ENCODE measurements at places on chromosomes 5 and 9.
A peak's percentile ranks its signal among the peaks of the same experiment; 100 is the strongest.

DNA sequence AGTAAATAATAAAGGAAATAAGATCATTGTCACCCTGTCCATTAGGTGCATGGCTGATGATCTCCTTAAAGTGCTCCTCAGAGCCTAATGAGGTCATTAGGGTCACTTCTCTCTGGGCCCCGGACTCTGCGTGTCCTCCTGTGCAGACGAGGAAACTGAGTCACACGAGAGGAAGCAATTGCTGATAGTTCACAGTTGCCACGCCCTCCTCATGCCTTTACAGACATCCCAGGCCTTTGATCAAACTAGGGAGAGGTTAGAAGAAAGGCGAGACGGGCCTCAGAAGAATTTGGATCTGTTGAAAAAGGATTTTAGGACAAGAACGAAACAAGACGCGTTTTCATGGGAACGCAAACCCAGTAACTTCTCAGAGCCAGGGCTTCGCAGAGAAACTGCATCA is 32.0 kb upstream of the MSX2 start:
- no peak for DNase-seq

GRCh38 chr9:117496307-117496706 is 81.5 kb upstream of the ASTN2 start:
- no peak for DNase-seq

DNA sequence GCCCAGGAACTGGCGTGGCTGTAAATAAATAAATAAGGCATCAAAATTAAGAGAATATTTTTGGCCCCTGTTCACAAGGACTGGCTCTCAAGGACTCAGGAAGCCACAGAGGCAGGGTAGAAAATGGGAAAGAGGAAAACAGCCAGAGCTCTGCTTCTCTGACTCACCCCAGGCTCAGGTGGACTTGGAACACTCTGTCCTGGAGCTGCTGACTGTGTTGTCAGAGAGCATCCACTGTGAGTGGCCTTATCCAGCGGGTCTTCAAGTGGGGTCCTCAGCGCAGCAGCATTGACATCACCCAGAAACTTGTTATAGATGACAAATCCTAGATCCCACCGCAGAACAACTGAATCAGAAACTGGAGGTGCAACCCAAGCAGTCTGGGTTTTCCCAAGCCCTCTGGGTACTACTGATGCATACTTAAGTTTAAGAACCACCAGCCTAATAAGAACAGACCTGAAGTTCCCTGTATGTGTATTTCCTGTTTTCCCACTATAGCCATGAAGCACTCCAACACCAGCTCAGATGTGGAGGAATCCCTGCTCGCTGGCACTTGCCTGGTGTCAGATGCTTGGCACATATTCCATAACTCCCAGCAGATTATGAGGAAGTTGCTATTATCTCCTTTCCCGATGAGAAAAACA is 20.5 kb downstream of the ADRA1B start:
- no peak for DNase-seq

- DNase-seq, result peak; percentile 63
These were observed 448 bp downstream of the RELL2 start for GRCh38 chr5:141637123-141637766.

- no peak for DNase-seq
These were observed 241.9 kb upstream of the NREP start for GRCh38 chr5:111998871-111999270.

- no peak for DNase-seq
These were observed 83.0 kb downstream of the STK10 start for GRCh38 chr5:172104801-172105701.

- no peak for DNase-seq
These were observed 52.7 kb upstream of the CCNG1 start for GRCh38 chr5:163384669-163385068.

DNA sequence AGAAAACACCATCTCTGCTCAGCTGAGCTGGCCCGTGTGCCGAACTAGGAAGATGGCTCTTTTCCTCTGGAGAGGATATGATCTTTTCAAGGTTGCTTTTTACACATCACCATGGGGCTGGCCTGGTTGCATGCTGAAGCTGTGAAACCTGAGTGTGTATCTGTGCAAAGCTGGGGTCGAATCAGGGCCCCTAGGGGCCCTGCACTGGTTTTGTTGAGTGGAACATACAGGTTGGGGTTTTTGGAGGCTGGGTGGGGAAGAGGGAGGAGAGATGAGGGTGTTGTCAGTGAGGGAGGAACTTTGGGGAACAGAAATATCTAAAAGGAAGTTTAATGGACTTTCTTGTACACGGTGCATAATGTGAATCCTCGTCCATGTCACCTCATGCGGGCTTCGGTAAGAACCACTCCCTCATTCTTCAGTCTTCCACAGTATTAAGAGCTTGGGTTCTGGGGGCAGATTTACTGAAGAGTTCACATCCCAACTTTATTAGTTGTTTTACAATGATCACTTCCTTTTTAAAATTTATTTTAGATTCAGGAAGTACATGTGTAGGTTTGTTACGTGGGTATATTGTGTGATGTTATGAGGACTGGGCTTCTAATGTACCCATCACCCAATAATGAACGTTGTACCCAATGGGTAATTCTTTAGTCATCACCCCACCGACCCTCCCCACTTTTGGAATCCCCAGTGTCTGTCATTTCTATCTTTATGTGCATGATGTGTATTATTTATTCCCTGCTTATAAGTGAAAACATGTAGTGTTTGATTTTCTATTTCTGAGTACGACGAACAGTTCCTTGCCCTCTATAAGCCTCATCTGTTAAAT is 238.2 kb downstream of the NR3C1 start:
- no peak for DNase-seq

- no peak for DNase-seq
These were observed 379.8 kb downstream of the TRIM36 start for GRCh38 chr5:114789773-114790402.

GRCh38 chr5:150411245-150411979 is 1.3 kb downstream of the CD74 start:
- DNase-seq, result peak; percentile 78

- DNase-seq, result no peak
These were observed 24.8 kb downstream of the GRIA1 start for GRCh38 chr5:153515301-153515700.

- DNase-seq, result no peak
These were observed 104.0 kb upstream of the LMX1B start for GRCh38 chr9:126509718-126510117.

DNA sequence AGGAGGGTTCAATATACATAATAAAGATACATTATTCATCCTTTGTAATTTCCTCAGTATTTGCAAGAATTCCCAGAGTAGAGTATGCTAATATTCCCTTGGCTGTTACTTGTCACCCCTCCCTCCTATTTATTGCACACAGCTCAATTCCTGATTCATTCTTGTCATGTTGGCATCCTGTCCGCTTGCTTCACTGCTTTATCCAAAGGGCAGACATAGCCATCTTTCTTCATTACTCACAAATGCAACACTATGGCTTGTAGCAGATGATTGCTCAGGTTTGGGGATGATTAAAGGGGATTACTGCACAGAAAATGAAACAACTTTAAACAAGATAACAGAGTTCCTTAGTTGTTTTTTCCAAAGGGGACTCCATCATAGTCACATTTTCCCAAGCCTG is 1.2 kb upstream of the IL33 start:
- no peak for DNase-seq

- peak; percentile 8 for DNase-seq
These were observed 4.0 kb upstream of the NIPSNAP3A start for GRCh38 chr9:104743376-104743985.

- DNase-seq, result no peak
These were observed 4.9 kb upstream of the GAPT start for GRCh38 chr5:58486290-58486689.

- no peak for DNase-seq
These were observed 27.6 kb downstream of the SGCD start for GRCh38 chr5:156354571-156354970.

- no peak for DNase-seq
These were observed 229.5 kb upstream of the NMUR2 start for GRCh38 chr5:152634586-152634985.

- peak; percentile 12 for DNase-seq
These were observed 488 bp downstream of the COL15A1 start for GRCh38 chr9:98944057-98944733.

- no peak for DNase-seq
These were observed 380.3 kb downstream of the GADD45G start for GRCh38 chr9:89985068-89985467.

GRCh38 chr9:105355781-105356180 is 92.1 kb upstream of the FSD1L start:
- DNase-seq, result peak; percentile 21

GRCh38 chr5:117249086-117249815 is 674.6 kb upstream of the SEMA6A start:
- DNase-seq, result no peak

DNA sequence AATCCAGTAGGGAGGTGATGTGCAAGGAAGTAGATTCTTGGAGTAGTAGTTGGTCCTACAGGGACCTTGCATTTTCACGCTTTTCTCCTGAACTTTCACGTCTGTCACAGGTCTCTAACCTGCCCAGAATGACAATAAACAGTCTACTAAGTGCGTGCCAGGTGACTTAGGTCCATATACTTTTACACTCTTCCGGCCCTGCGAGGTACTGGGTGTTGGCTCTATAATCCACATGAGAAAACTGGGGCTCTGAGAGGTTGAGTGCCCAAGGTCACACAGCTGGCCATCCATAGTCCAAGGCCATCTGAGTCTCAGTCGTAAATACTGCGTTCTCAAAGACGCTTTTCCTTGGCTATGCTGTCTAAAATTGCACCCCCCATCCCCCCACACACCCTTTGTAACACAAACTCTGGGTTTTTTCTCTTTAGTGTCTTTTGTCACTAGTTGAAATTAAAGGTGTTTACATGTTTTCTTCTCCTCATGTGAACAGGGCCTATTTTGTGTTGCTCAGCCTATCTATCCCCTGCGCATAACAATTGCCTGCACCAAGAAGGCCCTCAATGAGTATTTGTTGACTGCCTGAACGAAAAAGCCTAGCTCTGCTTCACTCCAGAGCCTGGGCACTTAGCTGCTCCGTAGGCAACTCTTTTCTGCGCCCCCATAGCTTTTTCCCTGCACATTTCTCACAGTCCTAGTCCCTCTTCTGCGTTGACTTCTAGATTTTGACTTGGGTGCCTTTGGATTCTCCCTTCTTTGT is 943 bp downstream of the SFXN1 start:
- DNase-seq, result no peak

DNA sequence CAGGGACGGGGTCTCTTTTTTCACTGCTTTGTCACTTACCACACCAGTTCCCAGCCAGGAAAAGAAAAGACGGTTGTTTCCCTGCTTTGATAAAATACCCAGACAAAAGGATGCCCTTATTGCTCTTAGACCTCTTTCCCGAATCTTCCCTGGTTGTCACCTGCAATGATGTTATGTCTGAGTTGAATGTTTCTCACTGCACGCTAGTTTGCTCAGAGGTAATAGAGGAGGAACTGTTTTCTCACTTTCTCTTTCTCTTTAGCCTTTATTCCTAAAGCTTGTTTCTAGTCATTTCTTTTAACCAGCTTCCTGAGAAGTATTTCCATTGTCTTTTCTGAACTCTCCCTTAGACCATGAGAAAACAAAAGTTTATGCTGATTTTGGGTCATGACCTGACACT is 32.9 kb downstream of the ACER2 start:
- no peak for DNase-seq

- no peak for DNase-seq
These were observed 11.1 kb downstream of the BRD3 start for GRCh38 chr9:134056483-134057306.

DNA sequence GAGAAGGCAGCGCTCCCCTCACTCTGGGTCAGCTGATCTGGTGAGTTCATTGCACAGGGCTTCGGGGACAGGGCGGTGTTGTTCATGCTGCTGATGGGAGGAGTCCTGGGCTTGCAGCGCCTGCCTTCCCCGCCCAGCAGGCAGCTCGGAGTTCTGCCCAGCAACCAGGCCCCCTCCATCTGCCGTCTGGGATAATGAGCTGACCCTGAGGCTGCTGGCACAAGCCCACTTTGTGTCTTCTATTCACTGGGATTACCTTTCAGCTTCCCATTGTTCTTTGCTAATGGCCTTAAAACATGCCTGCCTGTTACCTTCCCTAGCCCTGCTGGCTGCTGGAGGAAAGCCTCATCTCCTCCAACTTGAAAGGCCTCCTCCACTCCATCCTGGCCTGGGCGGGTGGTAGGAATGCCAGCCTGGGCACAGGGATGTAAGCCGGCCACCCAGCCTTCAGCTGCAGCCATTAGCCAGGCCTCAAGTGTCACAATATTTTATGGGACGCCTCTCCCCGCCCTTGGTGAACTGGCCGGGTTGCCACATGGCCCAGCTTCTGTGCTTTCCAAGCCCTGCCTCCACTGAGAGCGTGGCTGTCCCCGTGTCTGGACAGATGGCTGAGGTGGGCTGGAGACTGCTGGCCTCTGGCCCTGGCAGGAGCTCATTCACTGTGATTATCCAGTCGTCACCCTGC is 70.4 kb downstream of the GADD45G start:
- DNase-seq, result no peak

DNA sequence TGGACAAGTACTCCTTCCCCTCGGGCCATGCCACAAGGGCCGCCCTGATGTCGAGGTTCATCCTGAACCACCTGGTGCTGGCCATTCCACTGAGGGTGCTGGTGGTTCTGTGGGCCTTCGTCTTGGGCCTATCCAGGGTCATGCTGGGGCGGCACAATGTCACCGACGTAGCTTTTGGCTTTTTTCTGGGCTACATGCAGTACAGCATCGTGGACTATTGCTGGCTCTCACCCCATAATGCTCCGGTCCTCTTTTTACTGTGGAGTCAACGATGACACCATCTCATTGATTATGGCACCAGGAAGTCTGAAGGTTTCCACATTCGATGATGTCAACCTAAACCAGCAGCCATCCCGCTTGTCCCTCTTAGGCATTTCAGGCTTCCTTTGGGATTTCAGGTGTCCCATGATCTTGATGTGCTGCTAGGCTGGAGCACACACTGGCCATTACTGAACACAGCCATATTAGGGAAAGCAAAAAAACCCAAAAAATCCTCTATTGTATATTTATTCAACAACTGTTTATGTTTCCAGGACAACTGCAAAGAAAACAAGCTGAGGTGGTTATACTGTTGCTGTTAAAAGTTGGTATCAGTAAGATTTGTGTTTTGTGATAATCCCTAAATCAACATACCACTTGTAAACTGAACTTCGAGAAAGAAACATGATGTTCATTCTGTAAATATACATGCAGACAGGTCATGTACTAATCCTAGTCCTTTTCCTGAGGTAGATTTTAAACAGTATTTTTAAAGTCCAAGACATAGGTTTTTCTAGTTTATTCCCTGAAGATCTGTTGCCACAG is 1.1 kb downstream of the PLPP6 start:
- no peak for DNase-seq

DNA sequence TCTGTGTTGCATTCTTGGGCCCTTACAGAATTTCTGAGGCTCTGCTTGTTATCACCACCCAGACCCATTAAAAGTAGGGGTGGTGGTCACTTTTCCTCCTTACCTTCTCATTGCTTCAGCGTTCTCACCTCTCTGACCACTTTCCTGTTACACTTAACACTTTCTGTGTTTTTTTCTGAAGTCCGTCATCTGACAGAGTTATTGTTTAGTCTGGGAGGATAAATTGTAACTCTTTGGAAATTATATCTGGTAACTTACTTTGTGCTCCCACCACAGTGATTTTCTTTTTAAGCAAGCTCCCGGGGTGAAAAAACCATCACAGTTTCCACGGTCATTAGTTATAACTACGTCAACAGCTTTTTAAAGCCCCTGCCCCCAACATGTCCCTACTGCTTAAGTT is 211.2 kb upstream of the OTULINL start:
- DNase-seq, result no peak

GRCh38 chr5:145180371-145180770 is 654.8 kb downstream of the PRELID2 start:
- DNase-seq, result no peak

- DNase-seq, result no peak
These were observed 148.7 kb upstream of the ERCC6L2 start for GRCh38 chr9:95726756-95727155.

Measured in activated CD4-positive, alpha-beta T cell treated with anti-CD3 and anti-CD28 coated beads for 48 hours (primary cell).